ENCODE measurements at places on chromosomes 16 and 17. TPM values are rescaled to one million over a fixed set of nuclear protein-coding genes. Genes with fewer than 3 reads are reported as not detected.
A peak's percentile ranks its signal among the peaks of the same experiment; 100 is the strongest.

The USP31 gene
- polyA plus RNA-seq = 23.3 TPM

The TBC1D26 gene
- polyA plus RNA-seq = 23.7 TPM

The CCL1 gene
- polyA plus RNA-seq = not detected

The OTOP3 gene
- polyA plus RNA-seq = not detected

The CD68 gene
- polyA plus RNA-seq = 54.8 TPM

The C16orf86 gene
- polyA plus RNA-seq = 77.9 TPM

- DNase-seq = no peak
- H3K36me3 ChIP-seq = no peaks in the 10 kb centered on the region
- H3K4me1 ChIP-seq = no peaks in the 10 kb centered on the region
Observed at GRCh38 chr16:18959031-18959505, 24.7 kb upstream of the TMC7 start.

DNA sequence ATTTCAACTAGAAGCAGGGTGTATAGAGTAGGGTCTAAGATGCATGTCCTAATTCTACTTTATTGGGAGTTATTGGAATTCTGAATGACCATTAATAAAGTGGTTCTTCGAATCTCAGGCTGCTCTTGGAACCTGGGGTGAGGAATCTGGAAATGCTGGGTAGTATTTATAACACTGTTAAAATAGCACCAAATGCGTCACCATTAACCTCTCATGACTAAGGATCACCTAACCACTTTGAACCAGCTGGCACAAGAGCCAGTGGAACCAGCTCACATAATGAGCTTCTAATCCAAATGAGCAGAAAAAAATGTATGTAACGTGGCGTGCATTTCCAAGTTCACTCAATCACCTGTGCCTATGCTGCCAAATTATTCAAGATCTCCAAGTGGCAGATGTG is 281.7 kb downstream of the GRIN2A start:
- no peaks in the 10 kb centered on the region for H3K4me1 ChIP-seq
- H3K27me3 ChIP-seq = no peaks in the 10 kb centered on the region
- no peak overlapping the region for H3K4me3 ChIP-seq
- no peaks in the 10 kb centered on the region for H3K36me3 ChIP-seq

DNA sequence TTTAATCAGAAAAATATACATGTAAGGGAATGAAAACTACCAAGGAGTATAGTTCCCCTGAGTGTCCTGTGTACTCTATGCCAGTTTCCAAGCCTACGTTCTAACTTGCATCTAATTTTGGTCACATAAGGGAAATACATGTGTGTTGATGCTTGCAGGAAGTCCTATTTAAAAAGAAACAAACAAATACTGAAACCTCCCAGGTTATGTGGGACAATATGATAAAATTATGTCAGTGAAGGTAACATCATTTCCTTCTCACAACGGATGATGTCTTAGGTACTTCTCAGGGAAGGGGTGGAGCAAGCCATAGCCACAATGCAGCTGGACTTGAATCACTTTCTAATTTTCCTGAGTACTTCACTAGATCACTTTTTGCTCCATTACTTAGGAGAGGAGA is 115.9 kb downstream of the ZFHX3 start:
- peaks cover 24% of the 10 kb centered on the region for H3K4me1 ChIP-seq
- H3K36me3 ChIP-seq = no peaks in the 10 kb centered on the region
- no peak overlapping the region for H3K4me3 ChIP-seq

- no peaks in the 10 kb centered on the region for H3K36me3 ChIP-seq
- no peak overlapping the region for H3K4me3 ChIP-seq
- no peaks in the 10 kb centered on the region for H3K27me3 ChIP-seq
- no peak for DNase-seq
- H3K27ac ChIP-seq = no peak overlapping the region
Observed at GRCh38 chr17:73705594-73705993, 61.3 kb upstream of the SDK2 start.

DNA sequence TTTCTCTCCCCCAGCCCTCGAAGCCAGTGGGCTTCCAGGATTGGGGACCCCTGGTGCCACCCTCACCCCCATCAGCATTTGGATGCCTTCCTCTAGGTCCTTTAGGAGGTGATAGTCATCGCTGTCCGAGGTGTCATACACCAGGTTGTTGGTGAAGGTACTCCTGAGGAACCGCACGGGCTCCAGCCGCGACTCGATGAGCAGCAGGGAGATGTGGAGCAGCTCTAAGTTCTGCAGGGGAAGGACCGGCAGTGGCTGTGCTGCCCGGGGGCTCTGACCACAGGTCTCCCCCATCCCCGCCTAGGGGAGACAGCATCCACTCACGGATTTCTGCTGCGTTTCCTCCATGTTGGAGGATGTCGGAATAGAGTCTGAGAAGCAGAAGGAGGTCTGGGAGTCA is 962 bp downstream of the CSHL1 start:
- no peaks in the 10 kb centered on the region for H3K27me3 ChIP-seq
- H3K4me3 ChIP-seq = no peak overlapping the region
- no peaks in the 10 kb centered on the region for H3K36me3 ChIP-seq
- no peak for DNase-seq
- H3K27ac ChIP-seq = no peak overlapping the region

- no peaks in the 10 kb centered on the region for H3K36me3 ChIP-seq
- H3K27ac ChIP-seq = no peak overlapping the region
- no peaks in the 10 kb centered on the region for H3K27me3 ChIP-seq
- H3K4me3 ChIP-seq = no peak overlapping the region
- DNase-seq = no peak
Observed at GRCh38 chr17:7515911-7516610, 31.9 kb downstream of the POLR2A start.

DNA sequence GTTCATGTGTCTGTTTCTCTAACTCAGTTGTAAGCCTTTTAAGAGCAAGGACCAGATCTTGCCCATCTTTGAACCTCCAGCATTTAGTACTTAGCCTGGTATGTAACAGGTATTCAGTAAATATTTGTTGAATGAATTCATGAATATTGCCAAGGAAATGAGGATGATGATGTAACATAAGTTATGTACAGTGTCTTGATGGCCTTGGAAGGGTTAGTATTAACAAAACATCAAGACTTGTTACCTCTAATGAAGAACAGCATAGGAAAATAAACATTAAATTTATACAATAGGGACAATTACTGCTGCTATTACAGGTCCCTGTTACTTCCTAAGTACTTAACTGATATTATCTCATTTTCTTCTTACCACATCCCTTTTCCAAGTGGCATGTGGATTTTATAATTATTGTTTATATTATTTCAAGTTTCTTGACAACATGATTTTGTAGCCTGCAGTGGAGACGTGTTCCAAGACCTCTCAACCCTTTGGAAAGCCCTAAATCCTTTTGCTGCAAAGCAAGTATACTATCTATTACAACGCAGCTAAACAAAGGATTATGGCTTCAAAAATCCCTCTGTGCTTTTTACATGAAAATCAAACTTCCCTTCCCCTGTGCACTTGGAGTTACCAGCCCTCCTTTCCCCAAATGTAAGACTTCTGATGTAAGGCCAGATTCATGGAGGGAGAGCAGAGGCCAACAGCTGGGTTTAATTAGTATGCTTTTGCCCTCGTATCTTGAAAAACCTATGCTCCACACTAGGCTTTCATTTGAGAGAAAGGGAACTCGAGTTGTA is 77.4 kb upstream of the SMIM36 start:
- no peak overlapping the region for H3K27ac ChIP-seq
- no peaks in the 10 kb centered on the region for H3K27me3 ChIP-seq
- no peaks in the 10 kb centered on the region for H3K36me3 ChIP-seq
- H3K4me1 ChIP-seq = peaks cover 7% of the 10 kb centered on the region
- no peak for DNase-seq

DNA sequence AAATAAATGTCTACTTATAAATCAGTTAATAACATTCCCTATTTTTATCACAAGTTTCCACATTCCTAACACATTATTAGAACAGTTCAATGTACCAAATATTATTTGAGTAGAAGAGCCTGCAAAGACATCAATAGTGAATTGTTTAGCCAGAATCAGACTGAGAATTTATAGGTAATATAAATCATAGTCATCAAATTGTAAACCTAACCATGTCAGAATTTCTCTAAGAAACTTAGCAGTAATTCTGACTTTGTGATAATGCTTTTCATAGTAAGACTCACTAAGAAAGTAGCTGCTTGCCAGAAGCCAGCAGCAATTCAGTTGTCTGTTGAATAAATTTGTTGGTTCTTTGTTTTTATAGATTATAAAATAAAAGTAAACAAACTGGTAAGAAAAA is 111.3 kb downstream of the USP32 start:
- H3K4me1 ChIP-seq = no peaks in the 10 kb centered on the region
- H3K4me3 ChIP-seq = no peak overlapping the region
- H3K27me3 ChIP-seq = no peaks in the 10 kb centered on the region
- no peak for DNase-seq
- no peak overlapping the region for H3K27ac ChIP-seq

- no peaks in the 10 kb centered on the region for H3K27me3 ChIP-seq
- H3K4me1 ChIP-seq = no peaks in the 10 kb centered on the region
- H3K27ac ChIP-seq = no peak overlapping the region
- H3K36me3 ChIP-seq = no peaks in the 10 kb centered on the region
- no peak overlapping the region for H3K4me3 ChIP-seq
Observed at GRCh38 chr16:74949309-74949708, 35.6 kb downstream of the WDR59 start.

DNA sequence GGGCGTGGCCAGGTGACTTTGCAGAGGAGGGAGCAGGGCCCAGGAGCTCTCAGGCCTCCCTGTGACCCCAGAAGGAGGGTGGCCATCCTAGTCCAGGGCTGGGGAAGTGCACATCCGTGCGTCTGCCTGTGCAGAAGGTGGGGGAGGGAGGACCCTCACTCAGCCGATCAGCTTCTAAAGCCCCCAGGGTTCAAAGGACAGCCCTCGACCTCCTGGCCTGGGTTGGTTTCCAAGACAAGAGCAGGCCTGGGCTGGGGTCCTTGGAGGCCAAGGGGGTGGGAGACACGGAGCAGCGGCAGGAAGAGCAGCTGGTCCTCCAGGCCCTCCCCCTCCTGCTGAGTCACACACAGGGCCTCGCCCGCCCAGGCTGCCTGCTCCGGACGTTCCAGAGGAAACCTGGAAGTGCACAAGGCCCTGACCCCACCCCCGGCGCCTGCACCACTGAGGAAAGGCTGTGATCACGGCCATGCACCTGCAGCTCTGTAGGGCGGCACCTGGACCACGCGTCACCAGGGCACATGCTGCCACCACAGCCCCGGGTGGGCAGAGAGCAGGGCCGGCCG is 67.1 kb upstream of the ZNF469 start:
- no peak for DNase-seq
- no peak overlapping the region for H3K4me3 ChIP-seq
- no peaks in the 10 kb centered on the region for H3K36me3 ChIP-seq
- peaks cover 6% of the 10 kb centered on the region for H3K4me1 ChIP-seq

DNA sequence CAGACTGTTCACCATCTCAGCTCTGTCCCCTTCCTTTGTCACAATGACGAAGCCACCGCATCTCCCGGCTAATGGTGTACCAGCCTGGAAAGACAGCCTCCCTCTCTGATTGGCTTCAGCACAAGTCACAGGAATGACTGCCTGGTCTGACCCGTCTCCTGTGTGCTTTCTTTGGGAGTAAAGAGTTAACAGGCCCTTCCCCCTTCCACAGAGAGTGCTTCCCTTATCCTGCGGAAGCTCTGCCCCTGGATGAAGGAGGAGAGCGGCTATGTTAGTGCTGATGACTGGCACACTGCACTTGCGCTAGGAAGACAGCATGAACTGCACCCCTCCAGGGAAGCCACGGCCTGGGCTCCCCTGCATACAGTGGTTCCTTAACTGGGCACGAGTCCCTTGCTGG is 11.3 kb downstream of the USB1 start:
- H3K4me3 ChIP-seq = no peak overlapping the region
- no peaks in the 10 kb centered on the region for H3K4me1 ChIP-seq
- no peak overlapping the region for H3K27ac ChIP-seq
- no peak for DNase-seq
- H3K27me3 ChIP-seq = no peaks in the 10 kb centered on the region
- H3K36me3 ChIP-seq = no peaks in the 10 kb centered on the region

GRCh38 chr17:45367216-45367615 is 50.4 kb upstream of the MAP3K14 start:
- no peak overlapping the region for H3K27ac ChIP-seq
- H3K27me3 ChIP-seq = no peaks in the 10 kb centered on the region
- peaks cover 5% of the 10 kb centered on the region for H3K4me1 ChIP-seq
- H3K36me3 ChIP-seq = no peaks in the 10 kb centered on the region
- no peak for DNase-seq
- no peak overlapping the region for H3K4me3 ChIP-seq

- no peaks in the 10 kb centered on the region for H3K27me3 ChIP-seq
- DNase-seq = no peak
- no peaks in the 10 kb centered on the region for H3K4me1 ChIP-seq
Observed at GRCh38 chr17:69130627-69131296, 10.9 kb downstream of the ABCA6 start.

DNA sequence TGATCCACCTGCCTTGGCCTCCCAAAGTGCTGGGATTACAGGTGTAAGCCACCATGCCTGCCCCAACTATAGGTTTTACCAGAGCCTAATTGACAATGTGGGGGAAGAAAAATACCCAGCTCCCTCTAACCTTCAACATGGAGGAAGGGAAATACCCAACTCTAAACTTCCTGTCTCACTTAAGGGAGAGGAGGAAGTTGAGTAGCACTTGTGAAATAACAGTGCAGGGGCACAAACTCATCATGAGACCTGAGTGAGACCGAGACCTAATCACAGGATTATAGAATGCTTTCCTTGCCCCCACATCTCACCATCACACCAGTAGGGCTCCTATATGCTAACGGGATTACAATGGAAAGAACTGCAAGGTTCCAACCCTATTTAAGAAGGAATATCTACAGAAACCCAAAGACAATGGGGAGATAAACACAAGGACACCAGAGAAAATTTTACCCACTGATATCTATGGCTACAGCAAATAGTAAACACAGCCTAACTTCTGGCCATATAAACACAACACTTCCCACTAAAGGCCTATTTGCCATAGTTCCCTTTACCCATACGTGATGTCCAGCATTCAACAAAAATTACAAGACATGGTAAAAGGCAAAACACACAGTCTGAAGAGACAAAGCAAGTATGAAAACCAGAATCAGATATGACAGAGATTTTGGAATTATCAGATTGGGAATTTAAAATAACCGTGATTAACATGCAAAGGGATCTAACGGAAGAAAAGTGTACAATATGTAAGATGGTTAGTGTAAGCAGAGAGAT is 26.9 kb downstream of the OR3A1 start:
- no peaks in the 10 kb centered on the region for H3K4me1 ChIP-seq
- H3K36me3 ChIP-seq = no peaks in the 10 kb centered on the region
- H3K27ac ChIP-seq = no peak overlapping the region
- no peak overlapping the region for H3K4me3 ChIP-seq
- H3K27me3 ChIP-seq = no peaks in the 10 kb centered on the region

- H3K27me3 ChIP-seq = no peaks in the 10 kb centered on the region
- peak; percentile 95 for DNase-seq
- H3K36me3 ChIP-seq = no peaks in the 10 kb centered on the region
- no peak overlapping the region for H3K4me3 ChIP-seq
- H3K4me1 ChIP-seq = peaks cover 89% of the 10 kb centered on the region
Observed at GRCh38 chr17:82238472-82239201, 9.8 kb downstream of the SLC16A3 start.

DNA sequence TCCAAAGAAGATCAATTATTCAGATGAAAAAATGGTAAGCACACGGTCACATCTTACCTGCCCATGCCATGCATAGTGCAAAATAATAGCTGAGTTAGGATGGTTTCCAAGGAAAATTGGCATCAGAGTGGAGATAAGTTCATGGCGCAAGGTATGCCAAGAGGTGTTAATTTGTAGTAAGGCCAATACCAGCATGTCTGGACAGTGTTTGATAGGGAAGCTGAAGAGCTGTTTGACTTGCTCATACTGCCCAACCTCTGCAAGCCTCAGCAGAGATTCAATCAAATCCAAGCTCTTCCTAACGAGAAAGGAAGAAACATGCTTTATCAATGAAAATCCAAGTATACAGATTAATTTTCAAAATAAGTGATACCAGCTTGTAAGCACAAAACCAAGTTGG is 51.0 kb downstream of the CNOT1 start:
- no peak for DNase-seq
- H3K4me1 ChIP-seq = no peaks in the 10 kb centered on the region
- no peak overlapping the region for H3K4me3 ChIP-seq
- no peaks in the 10 kb centered on the region for H3K27me3 ChIP-seq
- no peak overlapping the region for H3K27ac ChIP-seq
